Midbrain (tissue), 1 donor: ENCODE measurements at places on chromosomes 4 and X.

GRCh38 chr4:37737466-37737865 is 51.3 kb upstream of the RELL1 start:
- no peak for DNase-seq

GRCh38 chrX:51876441-51876840 is 17.0 kb upstream of the MAGED1 start:
- no peak for DNase-seq

DNA sequence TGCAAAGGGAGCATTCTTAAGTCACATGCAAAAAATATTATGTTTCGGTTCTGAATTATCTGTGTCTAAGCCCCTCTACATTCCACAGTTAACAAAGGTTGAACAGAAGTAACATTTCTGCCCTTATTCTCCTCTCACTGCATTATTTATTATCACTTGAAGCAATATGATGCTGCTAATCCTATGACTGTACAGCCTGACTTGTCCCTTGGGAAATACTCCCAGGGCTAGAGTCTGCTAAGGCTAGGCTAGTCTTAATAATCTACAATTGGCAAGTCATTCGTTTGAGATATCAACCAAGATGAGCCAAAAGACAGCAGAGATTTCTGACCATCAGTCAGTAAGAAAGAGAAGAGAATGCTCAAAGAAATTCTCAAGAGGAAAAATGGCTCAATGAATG is 226.9 kb upstream of the HCCS start:
- no peak for DNase-seq

DNA sequence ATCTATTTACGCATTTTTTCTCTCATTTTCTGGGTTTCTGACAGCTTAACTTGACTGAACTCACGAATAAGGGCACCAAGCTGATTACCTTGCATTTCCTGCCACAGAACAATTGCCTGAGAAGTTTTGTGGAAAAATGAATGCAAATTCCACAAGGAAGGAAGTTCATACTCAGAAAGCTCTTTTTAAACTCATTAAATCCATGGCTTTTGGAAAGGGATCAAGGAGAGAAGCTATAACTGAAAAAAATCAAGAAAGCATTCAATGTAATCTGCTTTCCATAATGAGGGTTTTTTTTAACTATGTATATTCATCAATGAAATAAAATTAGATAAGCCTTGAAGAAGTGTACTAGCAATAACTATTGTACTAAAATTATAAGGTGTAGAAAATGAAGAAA is 252.5 kb downstream of the GPM6A start:
- DNase-seq: no peak

DNA sequence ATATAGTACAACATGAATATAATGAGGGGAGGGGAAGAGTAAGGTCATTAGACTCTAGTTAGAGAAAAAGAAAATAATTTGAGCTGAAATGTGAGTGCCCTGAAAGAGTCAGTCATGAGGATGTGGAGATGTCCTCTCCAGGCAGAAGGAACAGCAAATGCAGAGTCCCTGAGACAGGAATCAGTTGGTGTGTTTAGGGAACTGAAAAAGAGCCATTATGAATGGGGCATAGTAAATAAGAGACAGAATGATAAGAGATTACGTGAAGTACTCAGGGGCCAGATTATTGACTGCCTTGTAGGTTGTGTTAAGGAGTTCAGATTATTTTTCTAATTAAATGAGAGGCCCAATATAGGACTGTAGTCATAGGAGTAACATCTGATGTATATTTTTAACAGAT is 147.0 kb downstream of the PDLIM5 start:
- DNase-seq: no peak

GRCh38 chrX:96435378-96436035 is 249.1 kb upstream of the DIAPH2 start:
- DNase-seq: no peak

DNA sequence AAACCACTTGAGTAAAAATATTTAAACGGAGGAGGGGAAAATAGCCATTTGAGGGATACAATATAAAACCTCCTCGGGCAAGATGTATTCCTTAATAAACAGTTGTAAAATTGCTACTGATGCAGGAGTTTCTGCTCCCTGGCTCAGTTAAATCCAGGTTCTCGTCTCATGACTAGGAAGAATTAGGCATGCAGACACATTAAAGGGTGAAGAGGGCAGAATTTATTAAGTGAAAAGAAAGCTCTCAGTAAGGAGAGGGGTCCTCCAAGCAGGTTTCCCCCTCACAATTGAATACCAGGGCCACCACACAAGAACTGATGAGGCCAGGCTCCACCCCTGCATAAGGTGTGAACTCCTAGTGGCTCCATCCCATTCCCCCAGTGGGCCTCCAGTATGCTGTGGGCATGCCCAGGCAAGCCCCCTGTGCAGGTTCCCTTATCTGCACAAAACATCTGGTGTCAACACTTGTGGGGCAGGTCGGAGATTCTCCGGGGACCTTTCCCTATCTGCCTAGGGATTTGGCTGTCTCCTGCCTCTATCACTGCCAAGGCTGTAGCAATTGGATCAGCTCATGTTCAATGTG is 80.4 kb downstream of the HS6ST2 start:
- no peak for DNase-seq

DNA sequence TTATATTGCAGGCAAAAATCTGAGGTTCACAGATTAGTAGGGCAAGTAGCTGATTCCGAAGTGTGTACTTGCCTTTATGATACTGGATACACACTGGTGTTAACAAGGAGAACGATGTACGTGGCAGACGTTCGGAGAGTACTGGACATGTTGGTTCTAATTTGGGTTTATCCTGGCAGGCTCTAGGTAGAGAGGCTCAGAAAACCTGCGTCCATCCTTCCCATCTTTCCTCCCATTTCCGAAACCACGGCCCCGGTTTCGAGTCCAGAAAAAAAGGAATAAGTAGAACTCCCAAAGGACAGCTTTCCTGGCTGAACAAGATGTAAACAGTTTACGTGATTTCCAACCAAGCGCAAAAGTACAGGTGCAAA is 351 bp upstream of the SLC30A9 start:
- peak; percentile 39 for DNase-seq

DNA sequence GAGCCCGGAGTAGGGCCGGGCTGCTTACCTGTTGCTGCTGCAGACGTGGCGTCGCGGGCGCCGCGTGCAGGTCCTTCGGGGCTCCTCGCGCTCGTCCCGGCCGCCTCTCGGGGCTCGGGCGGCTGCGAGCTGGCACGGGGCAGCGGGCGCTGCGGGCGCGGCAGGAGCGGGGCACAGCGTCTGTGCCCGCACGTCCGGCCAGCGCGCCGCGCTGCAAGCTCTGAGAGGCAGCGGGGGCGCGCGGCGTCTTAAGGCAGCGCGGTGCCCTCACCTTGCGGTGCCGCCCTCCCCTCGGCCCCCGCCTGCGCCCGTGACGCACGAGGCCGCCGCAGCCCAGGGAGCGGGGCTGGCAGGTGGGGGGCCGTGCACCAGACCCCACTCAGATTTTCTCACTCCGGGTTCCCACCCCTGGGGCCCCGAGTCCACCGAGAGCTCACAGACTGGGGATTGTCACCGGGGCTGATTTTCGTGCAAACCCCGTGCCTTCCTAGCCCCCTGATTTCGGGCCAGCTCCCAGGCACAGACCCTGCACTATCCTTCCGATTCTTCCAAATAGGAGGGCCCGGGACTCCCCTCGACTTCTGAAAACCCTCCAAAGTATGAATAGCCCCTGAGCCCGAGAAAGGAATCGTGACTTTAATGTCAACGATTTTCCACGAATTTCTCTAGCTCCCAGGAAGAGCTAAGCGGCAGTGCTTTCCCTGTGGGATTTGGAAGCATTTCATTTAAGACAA is at the start of gene GPR101:
Gene GPR101, minus strand, starts transcription at position 222 of the 734 bp plus-strand sequence. CDS start 2,321 bp downstream, outside the sequence.
- DNase-seq: no peak

- DNase-seq: no peak
Observed at GRCh38 chr4:179709961-179710624, 2267.9 kb upstream of the AGA start.

DNA sequence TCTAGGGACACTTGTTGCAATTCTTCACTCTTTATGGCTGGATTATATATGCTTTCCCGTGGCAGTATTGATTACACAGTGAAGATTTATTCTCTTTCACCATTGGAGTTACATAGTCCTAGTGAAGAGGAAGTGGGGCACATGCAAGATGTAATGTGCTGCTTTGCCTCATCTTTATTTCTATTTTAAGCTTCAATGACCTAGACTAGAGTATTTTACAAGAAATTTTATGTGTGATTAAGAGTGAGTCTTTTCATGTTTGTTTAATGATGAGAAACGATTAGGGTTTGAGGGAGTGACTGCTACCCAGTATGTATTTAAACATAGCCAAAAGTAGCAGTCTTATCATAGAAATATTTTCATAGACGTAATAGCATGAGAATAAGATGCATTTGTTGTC is 30.8 kb downstream of the DIAPH2 start:
- DNase-seq: no peak
